ENCODE measurements at places on chromosomes 12 and 14.

DNA sequence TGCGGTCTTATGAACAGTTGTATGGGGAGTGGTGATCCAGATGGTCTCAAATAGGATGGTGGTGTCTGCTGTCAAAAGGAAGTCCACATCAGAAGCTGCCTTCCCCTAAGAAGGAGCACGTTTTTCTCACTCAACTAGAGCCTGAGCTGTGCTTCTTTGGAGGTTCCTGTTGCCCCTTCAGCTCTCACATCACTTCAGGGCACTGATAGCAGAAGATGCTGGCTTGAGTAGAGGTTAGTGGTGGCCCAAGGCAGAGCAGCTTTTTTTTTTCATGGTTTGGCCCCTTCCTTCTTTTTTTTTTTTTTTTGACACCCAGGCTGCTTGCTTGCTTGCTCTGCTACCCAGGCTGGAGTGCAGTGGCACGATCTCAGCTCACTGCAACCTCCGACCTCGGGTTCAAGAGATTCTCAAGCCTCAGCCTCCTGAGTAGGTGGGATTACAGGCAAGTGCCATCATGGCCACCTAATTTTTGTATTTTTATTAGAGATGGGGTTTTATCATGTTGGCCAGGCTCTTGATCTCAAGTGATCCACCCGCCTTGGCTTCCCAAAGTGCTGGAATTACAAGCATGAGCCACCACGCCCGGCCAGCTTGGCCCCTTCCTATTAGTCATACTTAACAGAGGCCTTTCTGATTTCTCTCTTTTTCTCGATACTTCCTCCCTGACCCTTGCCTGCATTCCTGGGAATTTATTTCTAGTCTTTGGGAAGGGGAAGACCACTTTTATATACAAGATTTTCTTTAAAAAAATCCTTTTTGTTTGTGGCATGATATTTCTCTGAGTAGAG lies 31.6 kb downstream of the KLRD1 start:
- no peak for DNase-seq

GRCh38 chr14:95564060-95564459 lies 29.2 kb downstream of the GLRX5 start:
- DNase-seq = no peak

GRCh38 chr12:89024580-89024979 lies 327.7 kb downstream of the DUSP6 start:
- no peak for DNase-seq

DNA sequence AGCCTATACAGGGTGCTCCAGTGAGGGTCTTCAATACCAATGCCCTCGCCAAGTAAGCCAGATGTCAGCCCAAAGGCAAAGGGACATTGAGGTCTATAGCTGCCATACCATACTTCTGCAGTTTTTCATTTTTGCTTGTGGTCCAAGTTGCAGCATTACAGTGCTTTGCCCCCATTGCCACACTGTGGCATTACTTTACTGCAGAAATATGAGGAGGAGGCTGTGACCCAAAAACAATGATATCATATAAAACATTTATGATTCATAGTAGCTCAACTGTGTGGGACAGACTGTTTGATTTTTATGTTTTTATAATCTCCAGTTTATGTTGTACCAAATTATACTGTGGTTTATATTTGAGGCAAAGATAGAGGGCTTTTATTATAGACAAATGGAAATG lies 64.1 kb downstream of the KIAA0586 start:
- DNase-seq = no peak

GRCh38 chr14:61527325-61528100 lies 167.8 kb upstream of the HIF1A start:
- no peak for DNase-seq

DNA sequence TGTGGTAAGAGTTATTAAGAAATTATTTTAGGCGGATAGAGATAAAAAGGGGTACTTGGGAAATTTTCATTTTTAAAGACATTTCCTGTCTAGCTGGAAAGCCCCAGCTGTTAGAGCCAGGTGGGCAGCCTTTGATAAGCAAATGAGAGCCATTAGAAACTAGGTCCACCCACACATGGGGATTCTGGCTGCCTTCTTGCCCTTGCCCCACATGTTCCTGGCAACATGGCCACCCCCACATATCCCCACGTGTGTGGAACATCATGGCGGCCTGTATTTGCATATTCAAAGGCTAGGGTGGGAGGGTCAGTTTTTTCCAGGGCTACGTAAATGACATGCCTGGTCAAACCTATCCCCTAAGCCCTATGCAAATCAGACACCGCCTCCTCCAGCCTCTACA lies 1382.1 kb downstream of the AACS start:
- DNase-seq = no peak

- no peak for DNase-seq
Observed at GRCh38 chr12:114623737-114624136, 60.2 kb downstream of the TBX3 start.

DNA sequence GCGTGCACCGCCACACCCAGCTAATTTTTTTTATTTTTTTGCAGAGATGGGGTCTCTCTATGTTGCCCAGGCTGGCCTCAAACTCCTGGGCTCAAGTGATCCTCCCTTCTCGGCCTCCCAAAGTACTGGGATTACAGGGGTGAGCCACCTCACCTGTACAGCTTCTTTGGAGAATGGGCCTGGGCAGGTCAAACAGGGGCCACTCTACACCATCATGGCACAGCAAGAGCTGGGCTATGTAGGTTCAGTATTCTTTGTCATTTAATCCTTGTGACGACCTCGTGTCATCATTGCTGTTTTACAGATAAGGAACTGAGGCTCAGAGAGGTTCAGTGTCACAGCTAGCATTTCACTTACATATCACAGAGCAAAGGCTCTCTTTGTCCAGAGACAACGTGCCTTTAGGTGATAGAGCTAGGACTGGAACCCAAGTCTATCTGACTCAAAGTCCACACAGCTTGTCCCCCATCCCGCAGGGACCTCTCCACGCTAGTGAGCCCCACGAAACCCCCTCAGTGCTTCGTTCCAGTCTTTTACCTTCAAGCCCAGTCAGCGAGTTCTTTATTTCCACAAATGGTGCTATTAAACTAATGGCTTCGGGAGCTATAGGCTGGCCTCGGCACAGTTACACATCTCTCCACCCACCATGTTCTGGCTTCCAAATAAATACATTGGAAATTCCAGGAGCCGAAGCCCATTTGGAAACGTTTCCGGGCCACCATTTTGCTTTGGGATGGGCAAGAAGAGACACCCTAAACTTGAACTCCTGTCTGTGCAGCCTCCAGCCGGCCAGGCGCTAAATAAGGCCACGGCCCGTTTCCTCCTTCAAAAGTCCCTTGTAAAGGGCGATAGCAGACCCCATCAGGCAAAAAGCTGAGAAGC lies 660 bp upstream of the MAP1LC3B2 start:
- DNase-seq = no peak

DNA sequence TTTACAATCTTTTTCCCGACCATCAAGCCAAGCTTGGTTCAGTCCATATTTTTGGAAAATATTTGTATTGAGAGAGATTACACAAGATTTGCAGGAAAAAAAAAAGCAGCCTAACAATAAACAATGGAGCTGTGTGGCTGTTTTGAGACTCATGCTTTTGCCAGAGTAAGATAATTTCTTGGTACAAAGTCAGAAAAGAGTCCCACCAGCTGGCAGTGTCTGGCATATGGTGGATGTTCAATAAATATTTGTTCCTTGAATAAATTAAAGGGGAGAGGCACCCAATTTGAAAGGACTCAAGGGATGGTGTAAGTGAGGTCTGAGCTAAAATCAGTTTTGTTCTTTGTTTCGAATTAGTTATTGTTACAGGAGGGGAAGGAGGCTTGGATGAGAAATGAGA lies 78.1 kb upstream of the RPH3A start:
- no peak for DNase-seq

DNA sequence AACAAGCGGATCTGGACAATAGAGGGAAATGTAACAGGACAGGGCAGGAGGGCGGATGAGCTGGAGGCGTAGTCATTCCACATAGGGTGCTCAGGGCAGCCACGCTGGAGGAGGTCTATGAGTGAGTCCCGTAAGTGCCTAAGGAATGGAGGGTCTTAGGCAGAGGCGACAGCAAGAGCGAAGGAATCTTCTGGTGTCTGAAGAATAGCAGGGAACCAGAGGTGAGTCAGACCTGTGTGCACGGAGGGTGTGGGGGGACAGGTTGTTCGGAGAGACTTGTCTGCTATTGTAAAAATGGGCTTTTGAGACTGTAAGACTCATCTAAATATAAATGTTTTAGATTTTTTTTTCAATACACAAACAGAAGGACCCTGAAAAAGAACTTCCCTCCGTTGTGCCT lies 70.6 kb downstream of the SETD3 start:
- no peak for DNase-seq

- no peak for DNase-seq
Observed at GRCh38 chr12:62632411-62632918, 165.8 kb downstream of the MON2 start.

GRCh38 chr12:120290609-120291305 lies 946 bp downstream of the RNU4-2 start:
- no peak for DNase-seq

- no peak for DNase-seq
Observed at GRCh38 chr14:68880581-68881105, 87.8 kb upstream of the ZFP36L1 start.

DNA sequence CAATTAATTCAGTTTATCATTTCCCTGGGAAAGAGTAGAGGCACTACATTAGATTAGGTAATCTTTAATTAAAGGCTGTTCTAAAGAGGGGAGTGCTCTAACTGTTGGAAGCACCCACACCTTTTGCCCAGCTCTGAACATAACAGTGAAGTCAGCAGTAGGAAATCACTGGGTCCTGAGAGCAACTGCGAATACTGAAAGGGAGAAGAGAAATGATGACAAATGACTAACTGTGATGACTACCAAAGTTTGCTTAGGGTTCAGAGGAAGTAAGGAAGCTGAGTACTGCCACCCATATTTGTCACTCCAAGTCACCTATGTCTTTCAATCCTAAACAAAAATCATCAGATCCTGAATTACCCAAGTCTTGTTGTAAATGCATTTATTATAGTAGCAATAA lies 140.6 kb downstream of the EPS8 start:
- no peak for DNase-seq

- no peak for DNase-seq
Observed at GRCh38 chr12:45660330-45660729, 69.2 kb upstream of the ARID2 start.

- no peak for DNase-seq
Observed at GRCh38 chr14:100616854-100617409, 29.7 kb upstream of the BEGAIN start.

- DNase-seq = peak; percentile 90
Observed at GRCh38 chr14:20454516-20455354, at the start of the genes APEX1 and OSGEP. TSS of gene APEX1 (plus strand) at chr14:20455226. CDS start at chr14:20455646, 420 bp downstream. TSS of gene OSGEP (minus strand) at chr14:20454812. CDS start at chr14:20454683, 129 bp downstream.

- DNase-seq = no peak
Observed at GRCh38 chr12:117551665-117552064, 190.2 kb upstream of the NOS1 start.

- DNase-seq = no peak
Observed at GRCh38 chr12:130114952-130115351, 47.3 kb upstream of the FZD10 start.

- no peak for DNase-seq
Observed at GRCh38 chr12:123468786-123469185, 10.8 kb downstream of the SNRNP35 start.

GRCh38 chr14:51121096-51121495 lies 26.2 kb upstream of the TRIM9 start:
- DNase-seq = no peak

- no peak for DNase-seq
Observed at GRCh38 chr14:70096866-70097265, 91.9 kb downstream of the SLC8A3 start.

DNA sequence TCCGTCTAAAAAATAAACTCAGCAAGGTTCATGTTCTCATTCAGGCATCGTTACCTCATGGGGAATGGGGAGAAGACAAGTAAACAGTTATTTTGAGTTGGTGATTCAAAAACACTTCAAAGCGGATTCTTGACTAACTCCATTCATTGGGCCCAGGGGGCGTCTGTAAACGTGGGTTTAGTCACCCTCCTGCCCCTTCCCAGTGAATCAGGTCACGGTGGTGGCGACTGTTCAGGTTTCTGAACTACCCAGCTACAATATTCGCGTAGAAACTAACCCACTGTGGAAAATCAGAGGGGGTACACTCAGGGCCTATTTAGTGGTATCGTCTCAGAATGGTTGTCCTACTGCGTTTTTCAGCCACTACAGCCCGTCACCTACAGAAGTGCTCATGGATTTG lies 15.2 kb downstream of the OR6S1 start:
- no peak for DNase-seq

GRCh38 chr12:126051611-126052107 lies 986.4 kb downstream of the AACS start:
- DNase-seq = no peak

- DNase-seq = no peak
Observed at GRCh38 chr12:71772735-71773134, 18.1 kb downstream of the RAB21 start.

- no peak for DNase-seq
Observed at GRCh38 chr12:46530373-46531056, 157.9 kb upstream of the SLC38A2 start.

- DNase-seq = no peak
Observed at GRCh38 chr14:36666416-36667206, 5.0 kb downstream of the PAX9 start.

- no peak for DNase-seq
Observed at GRCh38 chr14:50676814-50677516, 8.9 kb upstream of the SAV1 start.

- DNase-seq = no peak
Observed at GRCh38 chr14:104658325-104658712, 31.1 kb upstream of the INF2 start.

DNA sequence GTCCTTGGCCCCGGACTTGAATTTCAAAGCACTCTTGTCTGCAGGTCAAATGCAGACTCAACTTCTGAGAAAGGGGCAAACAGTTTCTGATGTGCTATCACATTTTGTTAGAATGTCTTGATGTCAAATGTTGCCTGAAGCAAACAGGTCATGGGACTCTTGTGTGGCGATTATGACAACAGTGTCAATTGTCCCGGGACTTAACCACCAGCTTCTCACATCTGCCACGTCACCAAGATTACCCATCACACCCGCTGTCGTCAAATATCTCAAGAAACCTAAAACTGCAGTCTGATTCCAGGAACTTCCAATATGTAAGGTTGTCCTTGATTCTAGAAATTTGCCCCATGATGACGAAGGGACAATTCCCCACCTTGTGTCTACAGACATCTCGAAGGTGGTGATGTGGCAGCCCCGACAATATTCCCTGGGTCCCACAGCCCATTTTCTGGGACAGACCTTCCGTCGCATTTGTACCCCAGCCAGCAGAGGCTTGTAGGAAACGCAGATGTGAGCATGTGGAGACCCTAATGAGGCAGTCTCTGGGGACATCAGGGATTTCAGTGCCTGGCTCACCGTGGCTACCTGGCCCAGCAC lies 21.3 kb downstream of the LRTM2 start:
- no peak for DNase-seq

- DNase-seq = no peak
Observed at GRCh38 chr14:53723221-53723620, 233.4 kb downstream of the BMP4 start.

GRCh38 chr12:94972795-94973194 lies 30.7 kb downstream of the NDUFA12 start:
- DNase-seq = no peak

- DNase-seq = peak; percentile 1
Observed at GRCh38 chr12:65278576-65279368, at the start of gene MSRB3. TSS of gene MSRB3 (plus strand) at chr12:65278683. CDS start at chr12:65308580, 29,897 bp downstream.

GRCh38 chr12:112430929-112431328 lies 12.2 kb downstream of the PTPN11 start:
- no peak for DNase-seq

- peak; percentile 28 for DNase-seq
Observed at GRCh38 chr14:99595034-99595433, 9.0 kb downstream of the CCDC85C start.
